ENCODE measurements at places on chromosomes 11 and 22.

- DNase-seq, result no peak
Measured at GRCh38 chr11:100460426-100460825, 226.7 kb upstream of the ARHGAP42 start.

- peak; percentile 65 for DNase-seq
Measured at GRCh38 chr22:39343259-39344045, 6.3 kb upstream of the SYNGR1 start.

DNA sequence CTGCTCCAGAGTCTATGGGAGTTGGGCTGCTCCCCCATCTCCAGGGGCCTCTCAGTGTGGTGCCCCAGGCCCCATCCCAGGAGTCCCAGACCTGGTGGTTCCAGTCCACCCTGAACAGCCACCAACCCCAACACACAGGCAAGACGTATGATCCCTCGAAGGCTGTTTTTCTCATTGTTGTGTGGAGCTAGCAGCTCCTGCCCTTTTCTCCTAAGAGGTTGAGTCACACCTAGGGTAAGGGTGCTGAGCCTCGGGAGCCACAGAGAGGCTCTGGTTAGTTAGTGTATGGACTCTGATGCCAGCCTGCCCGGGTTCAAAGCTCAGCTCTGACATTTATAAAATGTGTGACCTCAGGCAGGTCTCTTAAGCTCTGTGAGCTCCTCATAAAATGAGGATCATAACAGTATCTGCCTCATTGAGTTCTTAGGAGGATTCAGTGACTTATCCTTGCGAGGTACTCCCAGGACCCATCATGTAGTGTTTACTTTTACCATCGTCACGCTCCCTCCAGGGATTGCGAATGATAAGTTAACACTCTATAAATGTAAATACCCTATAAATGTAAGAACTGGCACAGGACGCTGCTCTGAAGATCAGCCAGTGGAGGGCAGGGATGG lies 47.2 kb downstream of the FBLN1 start:
- DNase-seq, result no peak

- no peak for DNase-seq
Measured at GRCh38 chr11:71962428-71963038, 33.7 kb downstream of the RNF121 start.

DNA sequence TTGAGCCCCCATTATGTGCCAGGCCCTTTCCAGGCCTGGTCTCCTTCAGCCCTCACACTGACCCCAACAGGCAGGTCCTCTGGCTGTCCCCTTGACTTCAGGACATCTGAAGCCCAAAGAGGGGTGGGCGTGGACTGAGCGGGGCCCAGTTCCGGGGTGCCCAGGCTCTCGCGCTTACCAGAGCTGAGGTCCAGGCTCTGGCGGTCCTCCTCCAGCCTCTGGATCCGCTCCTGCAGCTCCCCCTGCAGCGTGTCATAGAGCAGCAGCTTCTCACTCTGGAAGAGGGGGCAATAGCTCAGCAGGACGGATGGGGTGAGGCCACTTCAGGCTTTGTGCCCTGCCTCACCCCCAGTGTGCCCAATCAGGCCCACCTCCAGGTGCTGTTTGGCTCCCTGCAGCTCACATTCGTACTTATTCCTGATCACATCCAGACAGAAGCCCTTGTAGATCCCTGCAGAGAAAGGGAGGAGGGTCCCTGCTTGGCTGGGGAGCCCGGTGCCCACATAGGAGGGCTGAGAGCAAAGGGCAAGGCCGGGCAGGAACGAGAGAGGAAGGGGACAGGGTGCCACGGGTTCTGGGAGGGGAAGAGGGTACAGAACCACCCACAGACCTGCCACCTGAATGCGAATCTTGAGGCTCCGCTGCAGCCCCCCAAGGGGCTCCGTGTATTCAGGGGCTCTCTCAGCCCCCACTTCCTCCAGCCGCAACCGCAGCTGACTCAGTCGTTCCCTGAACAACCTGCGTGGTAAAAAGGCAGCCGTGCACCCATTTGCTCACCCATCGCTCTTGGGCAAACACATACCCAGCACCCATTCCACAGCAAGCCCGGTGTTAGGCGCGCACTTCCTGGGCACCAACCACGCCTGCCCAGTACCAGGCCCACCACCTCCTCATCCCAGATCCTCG lies 4.1 kb downstream of the BRMS1 start:
- DNase-seq, result no peak

DNA sequence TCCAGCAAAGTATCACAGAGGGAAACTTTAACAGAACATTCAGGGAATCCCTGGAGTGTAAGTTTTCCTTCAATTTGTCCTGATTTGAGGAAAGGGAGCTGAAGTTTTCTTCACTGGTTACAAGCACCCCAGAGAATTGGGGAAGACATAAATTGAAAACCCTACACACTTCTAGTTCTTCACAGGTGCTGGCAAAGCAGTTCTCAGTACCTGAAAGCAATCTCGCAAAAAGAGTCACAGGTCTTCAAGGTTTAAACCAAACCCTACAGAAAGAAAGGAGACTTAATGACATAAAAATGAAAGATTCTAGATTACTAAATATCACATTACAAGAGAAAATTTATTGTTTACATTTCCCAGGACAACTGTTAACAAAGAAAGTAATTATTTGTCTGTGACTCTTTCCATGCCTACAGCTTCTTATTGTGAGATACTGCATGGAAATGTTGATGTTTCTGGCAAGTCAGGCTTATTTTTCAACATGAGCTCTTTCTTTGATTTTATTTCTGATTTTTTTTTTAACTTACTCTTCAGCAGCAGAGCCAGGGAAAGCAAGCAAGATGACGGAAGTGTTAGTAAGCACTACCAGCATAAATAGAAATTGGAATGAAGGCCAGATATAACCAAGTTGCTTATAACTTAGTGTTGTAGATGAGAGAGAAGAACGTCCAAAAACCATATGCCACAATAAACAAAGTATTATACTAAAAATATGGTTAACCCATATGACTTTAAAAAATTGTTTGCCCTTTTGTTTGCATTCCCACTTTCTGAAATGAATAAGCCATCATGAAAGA lies 44.1 kb downstream of the FANCF start:
- DNase-seq, result no peak

- no peak for DNase-seq
Measured at GRCh38 chr11:70528794-70529580, 130.7 kb downstream of the CTTN start.

- DNase-seq, result no peak
Measured at GRCh38 chr11:72379384-72380131, 54.8 kb downstream of the CLPB start.

- no peak for DNase-seq
Measured at GRCh38 chr22:35488513-35488912, 52.1 kb upstream of the RASD2 start.

GRCh38 chr11:14223636-14224288 lies 135.2 kb downstream of the RRAS2 start:
- DNase-seq, result no peak

- DNase-seq, result no peak
Measured at GRCh38 chr11:65221026-65221425, 39.3 kb downstream of the CAPN1 start.

DNA sequence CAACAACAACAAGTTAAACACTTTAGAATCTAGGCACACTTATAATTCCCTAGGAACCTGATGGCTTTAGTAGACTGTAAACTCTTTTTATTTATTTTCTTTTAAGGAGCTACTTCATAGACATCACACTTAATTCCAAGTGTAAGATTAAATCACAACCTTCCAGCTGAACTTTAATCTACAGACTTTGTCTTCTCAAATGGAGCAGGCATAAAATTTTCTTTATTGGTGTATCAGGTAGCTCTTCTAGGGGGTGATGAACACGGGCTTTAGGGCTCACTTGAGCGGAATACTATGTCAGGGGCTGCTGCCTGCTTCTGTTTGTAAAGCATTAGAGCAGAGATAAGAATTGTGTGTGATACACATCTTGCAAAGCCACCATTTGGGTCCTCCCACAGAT lies 525.8 kb upstream of the FAT3 start:
- DNase-seq, result no peak

DNA sequence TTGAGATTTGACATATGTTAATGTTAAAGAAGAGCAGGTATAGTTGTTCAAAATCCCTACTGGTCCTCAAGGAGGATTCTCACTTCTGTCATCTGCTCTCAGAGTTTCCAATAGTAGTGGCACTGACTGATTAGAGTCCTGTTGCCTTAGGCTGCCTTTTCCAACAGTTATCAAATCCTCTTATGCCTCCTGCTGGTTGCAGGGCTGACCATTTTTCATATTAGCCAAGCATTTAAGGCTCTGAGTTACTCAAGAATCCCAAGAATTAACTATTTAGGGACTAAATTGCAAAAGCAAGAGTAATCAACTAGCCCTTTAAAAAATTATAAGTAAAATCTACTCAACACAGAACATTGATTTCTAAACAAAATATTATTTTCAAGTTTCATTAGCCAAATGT lies 212.0 kb upstream of the CHORDC1 start:
- peak; percentile 17 for DNase-seq

DNA sequence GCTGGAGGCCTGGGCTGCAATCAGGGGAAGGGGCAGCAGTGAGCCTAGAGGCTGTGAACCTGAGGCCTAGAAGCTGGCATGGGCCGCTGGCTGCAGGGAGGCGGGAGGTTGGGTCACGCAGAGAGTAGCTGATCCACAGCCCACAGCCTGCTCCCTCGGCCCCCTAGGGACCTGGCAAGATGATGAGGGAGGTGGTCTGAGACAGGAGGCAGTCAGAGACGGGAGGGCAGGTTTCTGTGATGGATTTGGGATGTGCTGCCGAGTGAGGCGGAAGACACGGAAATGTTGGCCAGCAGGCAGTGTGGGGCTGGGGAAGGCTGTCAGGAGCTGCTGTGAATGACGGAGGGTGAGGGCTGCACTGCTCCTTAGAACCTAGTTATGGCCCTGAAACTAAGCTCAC lies 22.7 kb downstream of the LRFN4 start:
- no peak for DNase-seq

- no peak for DNase-seq
Measured at GRCh38 chr11:65111159-65111743, 421 bp upstream of the TM7SF2 start.

- no peak for DNase-seq
Measured at GRCh38 chr11:92711926-92712325, 257.5 kb upstream of the MTNR1B start.

DNA sequence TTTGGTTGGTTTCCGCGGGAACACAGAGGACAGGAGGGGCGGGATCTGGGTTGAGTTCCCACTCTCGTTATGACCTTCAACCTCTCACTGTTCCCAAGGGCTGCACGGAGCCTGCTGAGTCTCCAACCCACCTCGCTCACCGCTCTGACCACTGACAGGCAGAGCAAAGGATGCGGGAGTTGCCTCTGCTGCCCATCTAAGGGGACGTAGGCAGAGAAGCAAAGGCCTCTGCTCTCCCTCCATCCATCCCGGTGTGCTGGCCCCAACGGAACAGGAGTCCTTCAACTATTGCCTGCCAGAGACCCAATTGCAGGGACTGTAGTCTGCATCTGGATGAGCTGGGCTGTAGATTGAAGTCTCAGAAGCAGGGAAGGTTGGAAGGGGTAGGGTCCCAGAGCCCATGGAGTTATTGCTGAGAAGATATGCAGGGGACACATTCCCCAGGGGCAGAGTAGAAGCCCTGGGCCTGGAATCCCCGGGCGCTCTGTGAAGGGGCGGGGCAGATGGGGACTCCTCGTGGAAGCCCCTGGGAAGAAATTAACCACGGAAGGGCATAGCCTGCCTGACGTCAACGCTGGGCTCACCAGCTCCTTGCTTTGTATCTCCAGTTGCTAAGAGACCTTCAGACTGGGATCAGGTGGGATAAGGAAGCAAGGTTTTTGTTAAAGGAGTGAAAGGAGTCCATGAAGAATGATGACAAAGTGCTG lies 12.7 kb upstream of the FXYD2 start:
- DNase-seq, result no peak

GRCh38 chr22:35410663-35411034 lies 10.7 kb downstream of the MCM5 start:
- DNase-seq, result no peak

DNA sequence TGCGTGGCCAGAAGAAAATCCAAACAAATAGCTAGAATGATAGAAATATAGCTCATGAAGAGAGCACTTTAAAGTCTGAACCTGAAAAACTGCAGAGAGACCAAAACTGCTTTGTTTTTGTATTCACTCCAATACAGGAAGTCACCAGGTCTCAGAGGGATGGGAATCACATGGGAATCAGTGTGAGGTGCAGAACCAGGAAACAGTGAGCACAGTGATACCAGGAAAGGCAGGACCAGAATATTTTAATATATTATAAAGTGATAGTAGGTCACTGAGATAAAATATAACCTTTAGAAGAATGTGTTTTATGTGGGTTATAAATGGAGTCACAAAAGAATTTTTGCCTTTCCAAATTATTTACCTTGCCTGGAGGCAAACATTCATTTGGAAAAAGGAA lies 277.3 kb downstream of the CASP12 start:
- DNase-seq, result no peak

GRCh38 chr11:32706985-32707741 lies 87.3 kb downstream of the CCDC73 start:
- DNase-seq, result no peak

DNA sequence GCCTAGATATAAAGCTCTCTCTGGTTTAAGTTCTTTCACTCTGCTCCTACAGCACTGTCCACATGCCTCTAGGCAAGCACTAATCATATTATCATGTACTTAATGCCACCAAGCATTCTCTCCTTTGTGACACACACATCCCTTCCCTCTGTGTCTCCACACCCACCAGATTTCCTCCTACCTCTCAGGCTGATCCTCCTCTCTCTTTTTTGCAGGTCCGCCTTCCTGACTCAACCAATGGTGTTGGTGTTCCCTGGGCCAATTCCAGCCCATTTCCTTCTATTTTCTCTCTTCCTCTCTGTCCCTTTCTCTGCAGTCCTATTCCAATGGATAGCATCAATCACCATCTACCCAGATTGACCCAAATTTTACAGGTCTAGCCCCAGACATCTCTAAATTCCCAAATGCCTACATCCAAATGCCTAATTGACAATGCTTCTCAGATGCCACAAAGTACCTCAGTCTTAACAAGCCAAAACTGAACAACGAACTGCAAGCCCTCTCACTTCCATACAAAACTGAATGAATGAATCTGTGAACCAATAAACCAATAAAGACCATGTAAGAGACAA lies 504 bp upstream of the ZNF215 start:
- DNase-seq, result no peak

- no peak for DNase-seq
Measured at GRCh38 chr11:396511-396947, 2.5 kb downstream of the PKP3 start.

- DNase-seq, result no peak
Measured at GRCh38 chr11:112975493-112975892, 14.3 kb downstream of the NCAM1 start.

DNA sequence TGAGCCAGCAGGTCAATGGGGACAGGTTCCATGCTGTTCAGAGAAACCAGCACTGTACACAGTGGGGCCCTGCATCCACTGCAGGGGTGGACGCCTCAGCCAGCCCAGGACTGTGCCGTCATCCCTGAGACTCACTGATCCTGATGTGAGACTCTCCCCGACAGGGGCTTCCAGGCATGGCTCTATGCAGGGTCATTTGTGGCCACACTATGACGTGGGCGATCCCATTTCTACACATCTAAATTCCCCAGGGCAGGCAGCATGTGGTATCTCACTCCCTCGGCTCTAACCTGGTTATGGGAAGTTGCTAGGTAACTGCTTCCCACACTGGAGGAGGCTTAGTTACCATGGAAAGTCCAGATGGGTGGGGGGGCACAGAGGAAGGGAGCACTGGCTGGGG lies 14.2 kb upstream of the FAM83F start:
- DNase-seq, result no peak

- DNase-seq, result no peak
Measured at GRCh38 chr11:26465274-26465673, 106.8 kb downstream of the MUC15 start.

All from thyroid gland (tissue), 4 donors.